Dermis blood vessel endothelial cell (primary cell): ENCODE measurements at places on chromosomes 11 and 22. TPM values are rescaled to one million over a fixed set of nuclear protein-coding genes. Genes with fewer than 3 reads are reported as not detected.

Gene TRIM48
- total RNA-seq: not detected in 2 replicates

Gene TREH
- total RNA-seq: not detected in 2 replicates

Gene GPR83
- not detected in 2 replicates for total RNA-seq

Gene VPS37C
- 9.7 and 14.1 TPM in 2 replicates for total RNA-seq

Gene LRRN4CL
- 0.34 and 0.51 TPM in 2 replicates for total RNA-seq

Gene MICAL2
- total RNA-seq: 110 and 124 TPM in 2 replicates

Gene TRIM34
- 16.3 and 17.0 TPM in 2 replicates for total RNA-seq

Gene DAGLA
- total RNA-seq: 4.4 and 4.7 TPM in 2 replicates

Gene OR4D5
- total RNA-seq: not detected in 2 replicates

Gene SEPTIN5
- 25.3 and 29.3 TPM in 2 replicates for total RNA-seq
